ENCODE measurements at places on chromosomes 4 and X.

DNA sequence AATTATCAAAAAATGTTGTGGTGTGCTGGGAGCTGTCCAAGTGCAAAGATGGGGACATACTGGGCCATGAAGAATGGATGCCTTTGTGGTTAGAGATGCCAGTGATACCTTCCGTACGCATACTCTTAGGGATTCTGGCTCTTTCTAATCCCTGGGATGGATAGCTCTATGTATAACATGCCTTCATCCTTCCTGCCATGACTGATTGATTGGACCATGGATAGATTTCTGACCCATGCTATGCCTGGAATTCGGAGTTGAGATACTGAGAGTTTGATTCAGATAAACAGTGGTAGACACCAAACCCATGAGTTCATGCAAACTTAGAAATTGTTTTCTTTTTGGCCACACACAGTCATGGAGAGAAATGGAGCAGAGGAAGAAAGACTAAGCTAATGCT, 147.2 kb upstream of the WDFY3 start:
- no peak for DNase-seq

DNA sequence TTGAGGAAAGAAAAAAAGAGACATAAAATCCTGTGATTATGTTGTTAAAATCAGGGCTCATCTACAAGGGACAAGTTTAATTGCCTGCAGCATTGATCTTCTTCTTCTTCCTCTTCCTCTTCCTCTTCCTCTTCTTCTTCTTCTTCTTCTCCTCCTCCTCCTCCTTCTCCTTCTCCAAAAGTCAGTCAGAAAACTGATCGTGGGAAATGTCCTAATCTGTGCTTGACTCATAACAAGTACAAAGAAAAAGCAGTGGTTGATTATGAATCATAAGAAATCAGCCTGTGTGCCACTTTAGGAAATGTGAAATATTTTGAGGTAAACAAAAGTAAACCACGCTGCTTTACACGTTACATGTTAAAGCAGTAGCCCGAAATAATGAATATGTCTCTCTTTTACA, 2.7 kb upstream of the ATP10D start:
- DNase-seq = peak; percentile 80

GRCh38 chr4:74635074-74635473, 159.2 kb downstream of the BTC start:
- DNase-seq = no peak

DNA sequence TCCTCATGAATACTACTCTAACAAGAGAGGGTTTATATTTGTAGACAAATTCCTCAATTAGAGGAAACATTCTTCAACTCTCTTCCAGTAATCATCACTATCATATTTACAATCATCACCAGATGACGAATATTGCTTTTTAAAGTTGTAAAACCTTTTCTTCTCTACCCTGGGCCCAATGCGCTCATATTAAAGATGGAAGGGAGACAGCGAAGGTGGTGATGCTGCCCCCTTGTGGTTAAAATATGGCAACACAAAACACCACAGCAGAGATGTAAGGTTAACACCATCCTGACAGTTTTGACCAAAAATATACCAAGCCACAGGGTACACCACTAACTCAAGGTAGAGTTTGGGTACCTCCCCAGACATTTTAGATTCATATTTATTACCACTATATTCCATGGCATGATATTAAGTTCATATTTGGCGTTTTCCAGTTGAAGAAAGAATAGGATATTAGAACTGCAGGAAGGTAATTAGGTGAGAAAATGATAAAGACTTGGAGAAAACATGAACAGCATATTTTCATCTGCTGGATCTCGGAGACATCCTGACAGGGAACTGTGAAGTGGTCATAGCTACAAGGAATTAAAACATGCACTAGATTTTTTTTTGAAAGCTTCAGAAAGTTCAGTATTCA, 72.8 kb downstream of the SLC9A7 start:
- peak; percentile 40 for DNase-seq

GRCh38 chr4:58649226-58649625, 1539.0 kb upstream of the IGFBP7 start:
- no peak for DNase-seq

DNA sequence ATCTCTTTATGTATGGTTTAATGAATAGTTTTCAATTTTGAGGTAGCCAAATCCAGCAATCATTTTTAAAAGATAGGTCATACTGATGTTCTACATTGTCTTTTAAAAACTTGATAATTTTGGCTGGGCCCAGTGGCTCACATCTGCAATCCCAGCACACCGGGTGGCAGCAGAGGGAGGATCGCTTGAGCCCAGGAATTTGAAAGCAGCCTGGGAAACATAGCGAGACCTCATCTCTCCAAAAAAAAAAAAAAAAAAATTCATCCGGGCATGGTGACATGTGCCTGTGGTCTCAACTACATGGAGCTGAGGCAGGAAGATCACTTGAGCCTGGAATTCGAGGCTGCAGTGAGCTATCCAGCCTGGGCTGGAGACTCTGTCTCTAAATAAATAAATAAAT, 419.8 kb downstream of the GALNTL6 start:
- no peak for DNase-seq
